ENCODE measurements at places on chromosomes 13 and 19. TPM values are rescaled to one million over a fixed set of nuclear protein-coding genes. Genes with fewer than 3 reads are reported as not detected.

The IGFL2 gene
- not detected for total RNA-seq

The TSKS gene
- total RNA-seq, result 2.1 TPM

DNA sequence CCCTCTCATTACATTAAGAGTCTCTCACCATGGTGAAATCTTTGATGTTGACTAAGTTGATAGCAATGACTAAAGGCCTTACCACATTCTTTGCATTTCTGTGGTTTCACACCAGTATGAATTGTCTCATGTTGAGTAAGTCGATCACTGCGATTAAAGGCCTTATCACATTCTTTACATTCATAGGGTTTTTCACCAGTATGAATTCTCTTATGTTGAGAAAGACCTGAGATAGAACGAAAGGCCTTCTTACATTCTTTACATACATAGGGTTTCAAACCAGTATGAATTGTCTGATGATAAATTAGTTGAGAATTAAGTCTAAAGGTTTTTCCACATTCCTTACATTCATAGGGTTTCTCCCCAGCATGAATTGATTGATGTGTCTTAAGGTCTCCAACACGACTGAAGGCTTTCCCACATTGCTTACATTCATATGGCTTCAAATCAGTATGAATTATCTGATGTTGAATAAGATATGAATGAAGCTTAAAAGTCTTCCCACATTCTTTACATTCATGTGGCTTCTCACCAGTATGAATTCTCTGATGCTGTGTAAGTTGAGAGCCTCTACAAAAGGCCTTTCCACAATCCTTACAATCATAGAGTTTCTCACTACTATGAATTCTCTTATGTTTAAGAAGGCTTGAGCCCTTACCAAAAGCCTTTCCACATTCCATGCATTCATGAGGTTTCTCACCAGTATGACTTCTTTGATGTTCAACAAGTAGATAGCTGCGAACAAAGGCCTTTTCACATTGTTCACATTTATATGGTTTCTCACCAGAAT, 45.6 kb downstream of the ZNF283 start:
- DNase-seq, result no peak

GRCh38 chr13:31433207-31433606, 233.4 kb downstream of the B3GLCT start:
- no peak for DNase-seq

Measured in CD4-positive, alpha-beta T cell (primary cell).